Activated CD4-positive, alpha-beta T cell treated with anti-CD3 and anti-CD28 coated beads for 36 hours (primary cell): ENCODE measurements at places on chromosomes 16 and 17. TPM values are rescaled to one million over a fixed set of nuclear protein-coding genes. Genes with fewer than 3 reads are reported as not detected.

DNA sequence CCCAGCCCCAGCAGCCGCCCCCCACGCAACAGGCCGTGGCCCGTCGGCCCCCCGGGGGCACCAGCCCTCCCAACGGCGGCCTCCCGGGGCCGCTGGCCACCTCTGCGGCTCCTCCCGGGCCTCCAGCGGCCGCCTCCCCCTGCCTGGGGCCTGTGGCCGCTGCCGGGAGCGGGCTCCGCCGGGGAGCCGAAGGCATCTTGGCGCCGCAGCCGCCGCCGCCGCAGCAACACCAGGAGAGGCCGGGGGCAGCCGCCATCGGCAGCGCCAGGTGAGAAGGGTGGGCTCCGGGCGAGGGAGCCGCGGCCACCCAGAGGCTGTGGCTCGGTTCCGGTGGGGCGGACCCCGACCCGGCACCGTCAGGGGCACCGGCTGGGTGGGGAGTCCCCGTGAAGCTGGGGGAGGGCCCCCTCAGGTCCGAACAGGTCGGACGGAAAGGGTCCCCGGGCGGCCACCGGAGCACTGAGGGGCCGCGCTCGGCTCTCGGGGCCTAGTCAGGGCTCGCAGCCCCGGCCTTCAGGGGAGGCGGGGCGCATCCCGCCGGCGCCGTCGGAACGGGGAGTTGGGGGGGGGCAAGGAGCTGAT is 583 bp downstream of the ATXN2L start:
- no peak for DNase-seq

The KCNAB3 gene
- 6.6 TPM for total RNA-seq

GRCh38 chr17:6452471-6453266 is 8.4 kb downstream of the PIMREG start:
- no peak for DNase-seq

- DNase-seq = peak; percentile 85
These were observed 7.5 kb downstream of the SLC16A3 start for GRCh38 chr17:82236142-82236971.

The TPSD1 gene
- total RNA-seq = not detected

The CLEC19A gene
- total RNA-seq = not detected

- no peak for DNase-seq
These were observed 171.5 kb downstream of the IRF8 start for GRCh38 chr16:86070484-86070883.

- no peak for DNase-seq
These were observed 24.1 kb downstream of the PSMD7 start for GRCh38 chr16:74320707-74321106.

- no peak for DNase-seq
These were observed 54.1 kb upstream of the CNEP1R1 start for GRCh38 chr16:49970797-49971431.

DNA sequence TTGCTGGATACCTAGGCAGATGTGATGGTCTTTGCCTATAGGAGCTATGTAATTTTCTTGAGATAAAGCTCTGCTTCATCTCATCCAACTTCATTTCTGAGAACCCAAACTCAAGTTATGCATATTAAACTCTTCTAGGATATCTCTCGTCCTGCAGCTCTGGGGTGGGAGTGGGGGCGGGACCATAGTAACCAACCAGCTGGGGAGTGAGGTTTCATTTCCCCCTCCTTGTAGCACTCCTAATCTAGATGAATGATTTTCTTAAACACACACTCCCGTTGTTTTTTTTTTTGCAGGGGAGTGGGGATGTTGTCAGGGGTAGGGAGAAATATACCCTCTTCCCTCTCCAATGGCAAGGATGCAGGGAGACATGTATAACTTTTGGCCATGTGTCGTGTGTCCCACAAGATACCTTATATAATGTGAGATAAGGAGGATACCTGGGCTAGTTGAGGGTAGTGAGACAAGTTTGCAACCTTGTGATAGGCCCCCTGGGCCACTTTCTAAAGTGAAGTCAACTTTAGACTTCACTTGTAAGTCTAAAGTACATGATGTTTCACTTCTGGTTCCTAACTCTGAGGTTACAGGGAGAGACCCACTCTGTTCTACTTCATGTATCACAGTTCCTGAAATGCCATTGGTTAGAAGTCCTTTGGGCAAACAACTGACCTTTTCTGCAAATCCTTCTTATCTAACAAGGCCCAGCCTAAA is 10.5 kb upstream of the HEATR6 start:
- no peak for DNase-seq

The ST6GALNAC2 gene
- not detected for total RNA-seq

GRCh38 chr16:72621651-72622050 is 426.3 kb downstream of the ZFHX3 start:
- no peak for DNase-seq
